ENCODE measurements at places on chromosomes 6 and 20.

DNA sequence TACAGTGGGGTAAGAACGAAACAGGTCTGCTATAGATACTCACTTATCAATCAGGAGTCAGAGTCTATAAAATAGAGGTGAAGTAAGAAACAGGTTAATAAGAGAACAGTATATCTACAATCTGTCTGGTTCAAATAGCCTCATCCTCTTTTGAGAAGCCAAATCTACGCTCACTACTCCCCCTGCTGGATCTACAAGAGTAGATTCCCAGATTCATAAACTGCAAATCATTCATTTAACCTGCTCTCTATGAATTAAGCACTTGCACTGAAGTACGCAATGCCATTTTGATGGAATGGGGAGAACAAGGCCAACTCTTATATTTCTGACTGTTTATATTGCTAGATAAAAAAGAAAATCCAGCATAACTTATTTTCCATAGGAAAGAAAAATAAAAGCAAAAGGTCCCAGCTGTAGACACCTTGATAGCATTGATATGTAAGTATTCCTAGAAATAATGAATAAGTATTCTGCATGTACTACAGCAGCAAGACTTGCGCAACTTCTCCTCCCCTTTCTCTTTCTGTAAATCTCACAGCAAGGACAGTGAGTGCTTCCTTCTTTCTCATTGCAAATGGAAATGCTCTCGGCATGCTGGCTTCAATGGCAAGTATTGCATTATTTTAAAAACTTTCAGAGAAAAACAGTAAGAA lies 92.3 kb downstream of the RFX6 start:
- peak; percentile 5 for DNase-seq

- no peak for DNase-seq
Measured at GRCh38 chr6:132147530-132148011, 196.4 kb upstream of the CCN2 start.

- no peak for DNase-seq
Measured at GRCh38 chr6:29483186-29483585, 4.6 kb downstream of the MAS1L start.

DNA sequence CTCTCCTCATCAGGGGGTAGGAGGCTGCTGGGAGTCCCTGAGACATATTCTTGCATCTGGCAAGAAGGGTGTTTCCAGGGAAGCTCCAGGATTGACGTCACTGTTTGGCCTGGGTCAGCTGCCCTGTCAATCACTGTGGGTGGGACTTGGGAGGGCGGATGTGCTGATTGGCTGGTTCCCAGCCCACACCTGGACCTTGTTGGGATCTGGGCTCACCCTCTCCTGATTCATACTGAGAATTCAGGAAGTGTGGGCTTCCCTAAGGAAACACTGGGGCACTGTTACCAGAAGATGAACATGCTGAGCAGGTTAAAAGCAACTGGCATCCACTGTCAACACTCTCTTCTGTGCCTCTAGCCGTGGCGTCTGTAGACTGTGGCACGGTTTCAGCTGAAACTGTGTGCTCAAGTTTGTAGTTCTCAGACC lies 36.5 kb downstream of the CDH26 start:
- DNase-seq = no peak

DNA sequence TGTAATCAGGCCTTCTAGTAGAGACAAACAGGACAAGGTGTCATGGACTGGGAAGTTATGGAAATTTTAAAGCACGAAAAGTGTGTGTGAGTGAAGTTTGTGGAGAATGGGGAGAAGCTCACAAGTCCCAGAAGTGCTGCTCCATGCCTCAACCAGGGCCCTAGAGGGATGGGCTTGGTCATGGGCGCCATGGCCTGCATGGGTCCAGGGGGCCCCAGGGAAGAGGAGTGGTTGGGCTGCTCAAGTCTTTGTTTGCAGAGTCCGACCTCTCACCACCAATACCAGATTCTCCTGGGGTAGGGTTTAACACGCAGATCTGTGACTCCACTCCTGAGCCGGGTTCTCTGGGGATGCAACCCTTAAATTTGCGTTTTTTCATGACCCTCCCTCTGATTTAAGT lies 88.4 kb downstream of the FAM120B start:
- DNase-seq = no peak

DNA sequence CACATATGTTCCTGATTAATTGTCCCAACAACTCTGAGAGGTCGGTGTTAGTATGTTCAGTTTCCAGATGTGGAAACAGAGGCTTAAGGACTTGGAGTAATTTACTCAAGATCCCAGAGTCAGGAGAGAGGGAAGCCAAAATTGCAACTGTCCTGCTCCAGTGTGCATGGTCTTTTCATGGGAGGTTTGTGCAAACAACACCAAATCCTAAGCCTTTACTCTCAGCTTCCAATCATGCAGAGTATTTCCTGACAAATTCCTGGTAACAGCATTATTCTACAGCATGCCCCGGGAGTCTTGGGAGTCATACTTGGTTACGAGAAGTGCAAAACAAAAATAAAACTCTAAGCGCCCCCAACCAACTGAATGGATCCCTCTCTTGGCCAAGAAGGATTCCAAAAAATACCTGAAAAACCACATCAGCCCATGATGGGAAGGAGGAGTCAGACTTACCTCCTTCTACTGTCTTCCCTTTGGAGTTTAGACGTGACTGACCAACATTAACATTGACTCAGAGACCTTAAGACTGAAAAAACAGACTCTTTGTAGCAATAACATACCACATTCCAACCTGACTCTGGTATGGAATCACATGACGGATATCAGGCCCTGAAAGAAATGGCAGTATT lies 30.8 kb upstream of the PPP1R3G start:
- no peak for DNase-seq

All from GM18507 (cell line).